Caudate nucleus (tissue), 63 donors: ENCODE measurements at places on chromosomes 11 and 22.

- DNase-seq, result no peak
Observed at GRCh38 chr11:17008099-17008498, 6.1 kb downstream of the PLEKHA7 start.

- no peak for DNase-seq
Observed at GRCh38 chr11:6599449-6599848, 4.0 kb downstream of the RRP8 start.

DNA sequence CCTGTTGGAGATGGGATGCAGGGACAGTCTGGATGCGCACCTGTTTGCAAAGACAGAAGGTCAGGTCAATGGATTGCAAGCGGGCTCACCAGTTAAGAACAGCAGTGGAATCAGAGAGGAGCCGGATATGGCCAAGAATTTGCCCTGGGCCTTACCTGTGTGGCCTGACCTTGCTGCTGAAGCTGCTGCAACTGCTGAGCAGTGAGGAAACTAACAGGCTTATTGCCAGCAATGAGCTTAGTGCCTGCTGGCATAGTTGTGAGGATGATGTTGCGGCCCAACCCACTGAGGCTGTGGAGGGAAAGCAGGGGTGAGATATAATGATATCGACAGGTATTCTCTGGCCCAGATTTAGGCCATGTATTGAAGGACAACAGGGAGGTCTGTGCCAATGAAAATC, 30.6 kb downstream of the NFRKB start:
- DNase-seq, result no peak

DNA sequence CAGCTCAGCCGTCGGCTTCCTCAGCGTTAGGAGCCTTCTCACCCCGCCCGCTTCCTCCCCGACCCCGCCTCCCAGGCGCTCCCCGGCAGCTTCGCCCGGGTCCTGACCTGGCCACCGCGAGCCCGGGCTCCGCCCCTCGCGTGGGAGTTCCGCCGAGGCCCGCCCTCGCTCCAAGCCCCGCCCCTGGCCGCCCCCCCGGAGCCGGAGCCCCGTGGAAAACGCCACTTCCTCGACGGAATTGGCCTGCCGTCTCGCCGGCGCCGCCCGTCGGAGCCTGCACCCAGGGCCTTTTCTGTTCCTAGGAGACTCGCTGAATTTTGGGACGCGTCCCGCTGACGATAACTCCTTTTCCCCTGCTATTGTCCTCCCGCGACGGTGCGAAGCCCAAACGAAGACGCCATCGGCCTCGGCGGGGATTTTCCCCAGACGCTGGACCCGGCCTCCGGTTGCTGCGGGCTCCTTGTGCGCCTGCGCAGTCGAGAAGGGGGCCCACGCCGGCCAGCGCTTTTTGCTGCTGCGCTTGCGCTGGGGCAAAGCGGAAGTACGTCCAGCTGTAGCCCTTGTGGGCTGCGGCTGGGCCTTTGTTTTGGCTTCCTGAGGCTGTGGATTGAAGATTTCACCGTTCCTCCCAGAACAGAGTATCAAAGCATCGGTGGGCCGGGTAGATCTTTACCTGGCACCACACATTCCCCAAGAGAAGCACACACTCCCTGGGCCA, 10.0 kb downstream of the RELA start:
- peak; percentile 79 for DNase-seq

DNA sequence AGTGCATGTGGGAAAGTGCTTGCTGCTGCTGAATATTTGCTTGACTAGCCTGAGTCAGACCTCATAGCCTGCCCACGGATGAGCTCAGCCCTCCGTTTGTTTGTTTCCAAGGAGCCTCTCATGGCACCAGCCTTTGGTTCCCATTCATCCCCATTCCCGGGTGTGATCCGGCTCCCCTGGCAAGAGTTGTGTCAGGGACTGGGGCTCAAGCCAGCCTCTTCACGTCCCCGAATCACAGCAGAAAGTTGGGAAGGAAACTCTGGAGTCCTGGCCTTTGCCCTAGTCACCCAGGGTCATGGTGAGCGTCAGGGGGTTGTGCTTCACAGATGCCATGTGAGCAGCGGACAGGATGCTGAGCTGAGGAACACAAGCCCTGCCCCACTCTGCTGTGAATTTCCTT, 13.8 kb downstream of the SEC14L3 start:
- DNase-seq, result peak; percentile 24

DNA sequence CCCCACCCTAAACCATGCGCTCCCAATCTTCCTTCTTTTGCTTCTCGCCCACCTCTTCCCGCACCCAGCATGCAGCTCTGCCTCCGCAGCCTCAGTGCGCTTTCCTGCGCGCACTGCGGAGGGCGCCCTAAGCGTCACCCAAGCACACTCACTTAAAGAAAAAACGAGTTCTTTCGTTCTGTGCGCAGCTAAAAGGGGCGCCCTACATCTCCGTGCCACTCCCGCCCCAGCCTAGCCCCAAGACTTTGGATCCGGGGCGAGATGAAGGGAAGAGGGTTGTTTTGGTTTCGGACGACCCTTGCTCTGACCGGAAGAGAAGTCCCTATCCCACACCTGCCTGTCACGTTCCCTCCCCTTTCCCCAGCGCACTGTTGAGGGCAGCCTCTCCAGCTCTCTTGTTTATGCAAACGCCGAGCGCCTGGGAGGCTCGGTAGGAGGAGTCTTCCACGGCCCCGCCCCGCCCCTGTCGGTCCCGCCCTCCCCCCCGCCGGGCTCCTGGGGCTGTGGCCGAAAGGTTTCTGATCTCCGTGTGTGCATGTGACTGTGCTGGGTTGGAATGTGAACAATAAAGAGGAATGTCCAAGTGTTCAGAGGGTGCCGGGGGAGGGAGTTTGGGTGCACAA, 5.3 kb downstream of the VSIG2 start:
- peak; percentile 36 for DNase-seq

GRCh38 chr22:29948385-29948769, 65.4 kb downstream of the MTMR3 start:
- DNase-seq, result no peak

DNA sequence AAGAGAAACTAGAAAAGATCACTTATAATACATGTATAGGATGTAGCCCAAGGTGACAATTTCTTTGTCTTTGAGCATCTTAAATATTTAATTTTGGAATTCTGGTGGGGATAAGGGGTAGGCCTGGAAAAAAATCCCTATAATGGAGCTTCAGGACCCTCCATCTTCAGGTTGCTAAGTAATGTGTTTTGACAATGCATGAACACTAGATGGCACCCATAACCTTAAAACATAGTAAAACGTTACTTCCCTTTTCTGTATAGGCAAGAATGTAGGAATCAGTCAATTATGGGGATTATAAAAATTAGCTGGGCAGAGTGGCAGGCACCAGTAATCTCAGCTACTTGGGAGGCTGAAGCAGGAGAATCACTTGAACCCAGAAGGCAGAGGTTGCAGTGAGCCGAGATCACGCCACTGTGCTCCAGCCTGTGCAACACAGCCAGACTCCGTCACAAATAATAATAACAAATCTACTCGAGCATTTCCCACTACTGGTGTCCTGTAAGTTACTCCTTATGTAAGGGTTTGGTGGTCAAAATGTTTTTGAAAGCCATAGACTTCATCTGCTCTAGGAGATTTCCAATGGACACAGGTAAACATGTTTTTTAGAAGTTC, 541.9 kb upstream of the CCDC90B start:
- DNase-seq, result no peak

DNA sequence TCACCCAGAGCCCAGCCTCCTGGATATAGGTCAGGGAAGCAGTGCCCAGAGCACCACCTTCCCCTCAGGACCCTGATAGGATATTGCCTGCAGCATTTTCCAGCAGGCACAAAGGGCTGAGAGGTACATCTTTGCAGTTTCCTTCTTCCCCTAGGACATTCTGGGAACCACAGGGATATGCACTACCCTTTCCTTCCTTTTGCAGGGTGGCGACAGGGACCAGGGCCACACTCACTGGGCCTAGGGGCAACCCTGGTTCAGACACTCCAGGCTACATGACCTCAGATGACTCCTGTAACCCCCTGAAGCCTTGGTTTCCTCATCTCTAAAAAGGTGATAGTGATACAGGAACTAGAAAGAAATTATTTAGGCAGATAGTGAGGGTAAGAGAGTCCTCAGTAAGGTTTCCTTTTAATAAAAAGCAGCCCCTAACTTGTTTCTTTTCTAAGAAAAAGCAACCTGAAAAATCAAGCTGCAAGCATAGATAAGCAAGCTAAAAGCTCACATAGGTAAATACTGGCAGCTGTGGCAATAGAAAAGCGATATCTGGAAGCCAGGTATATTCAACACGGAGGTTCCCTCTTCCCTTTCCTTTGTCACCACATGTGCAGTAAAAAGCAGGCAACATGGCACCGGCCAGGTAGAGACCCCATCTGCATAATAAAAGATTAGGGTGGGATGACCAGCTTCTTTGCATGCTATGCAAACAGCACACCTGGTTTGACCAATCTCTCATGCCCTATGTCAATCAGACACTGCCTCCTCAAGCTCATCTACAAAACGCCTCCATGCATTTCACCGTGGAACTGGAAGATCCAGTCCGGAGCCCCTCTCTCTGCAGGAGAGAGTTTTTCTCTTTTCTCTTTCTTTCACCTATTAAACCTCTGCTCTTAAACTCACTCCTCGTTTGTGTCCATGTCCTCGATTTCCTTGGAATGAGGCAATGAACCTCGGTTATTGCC, 13.2 kb upstream of the MRGPRX2 start:
- DNase-seq, result no peak

DNA sequence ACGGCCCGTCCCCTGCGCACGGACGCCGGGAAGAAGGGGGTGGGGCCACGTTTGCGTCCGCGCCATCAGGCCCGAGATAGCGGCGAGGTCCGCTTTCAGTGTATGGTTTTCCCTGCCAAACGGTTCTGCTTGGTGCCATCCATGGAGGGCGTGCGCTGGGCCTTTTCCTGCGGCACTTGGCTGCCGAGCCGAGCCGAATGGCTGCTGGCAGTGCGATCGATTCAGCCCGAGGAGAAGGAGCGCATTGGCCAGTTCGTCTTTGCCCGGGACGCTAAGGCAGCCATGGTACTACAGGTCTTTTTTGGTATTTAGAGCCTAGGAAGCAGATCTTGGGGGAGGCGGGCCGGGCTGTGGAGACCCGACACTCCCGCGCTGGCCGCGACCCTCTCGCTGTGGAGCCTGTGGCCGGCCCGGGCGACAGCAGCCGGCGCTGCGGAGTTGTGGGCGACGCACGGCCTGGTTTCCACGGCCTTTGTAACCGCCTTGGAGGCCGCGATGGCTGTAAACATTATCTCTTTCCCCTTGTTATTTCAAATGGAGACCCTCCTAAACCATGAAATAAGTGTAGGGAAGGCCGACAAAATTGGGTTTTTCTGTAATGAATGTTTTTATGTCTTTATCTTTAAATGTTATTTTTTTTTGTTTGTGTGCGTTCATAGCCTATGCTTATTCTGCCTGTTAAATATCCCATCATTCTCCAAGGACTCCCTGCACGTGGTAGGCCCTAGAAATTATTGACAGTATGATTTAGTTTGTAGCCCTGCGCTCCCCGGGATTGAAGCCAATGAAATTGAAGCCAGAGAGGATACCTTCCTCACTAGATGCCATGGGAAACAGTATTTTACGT, at the start of gene AASDHPPT:
TSS of gene AASDHPPT (plus strand) at position 54 of the 847 bp plus-strand sequence. CDS start at position 103, 49 bp downstream.
- DNase-seq, result peak; percentile 3

GRCh38 chr11:112321501-112322172, 61.0 kb upstream of the PLET1 start:
- DNase-seq, result no peak

- no peak for DNase-seq
Observed at GRCh38 chr11:111938687-111939160, 1.6 kb downstream of the DIXDC1 start.

DNA sequence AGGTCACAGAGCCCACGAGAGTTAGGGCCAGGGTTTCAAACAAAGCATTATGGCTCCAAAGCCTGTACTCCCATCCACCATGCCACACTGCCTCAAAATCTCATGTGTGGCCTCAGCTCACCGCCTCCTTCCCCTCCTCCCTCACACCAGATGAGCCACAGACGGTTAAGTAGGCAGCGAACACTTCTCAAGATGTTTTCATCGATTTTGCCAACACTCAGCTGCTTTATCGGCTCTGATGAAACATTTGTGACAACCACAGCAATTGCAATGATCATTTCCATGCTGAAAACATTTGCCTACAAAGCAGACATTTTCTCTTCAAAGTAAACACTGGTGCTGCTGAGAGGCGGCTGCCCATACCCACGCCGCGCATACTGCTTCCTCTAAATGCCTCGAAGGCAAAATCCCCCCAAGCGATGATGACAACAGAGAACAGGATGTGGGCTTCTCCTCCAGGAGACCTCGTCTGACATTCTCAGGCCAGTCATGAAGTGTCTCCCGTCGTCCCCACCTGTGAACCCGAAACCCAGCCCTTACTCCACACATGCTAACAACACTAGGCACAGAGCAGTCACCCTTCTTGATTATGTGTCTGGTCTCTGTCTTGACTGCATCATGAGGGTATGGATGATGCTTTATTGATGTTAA, 599.2 kb downstream of the SOX6 start:
- DNase-seq, result no peak

GRCh38 chr11:69295079-69295994, 1.4 kb downstream of the MYEOV start:
- no peak for DNase-seq

- DNase-seq, result peak; percentile 18
Observed at GRCh38 chr11:6438979-6439571, 1.7 kb downstream of the HPX start.
